ENCODE measurements at places on chromosomes 5 and 9.

- peak; percentile 94 for DNase-seq
Measured at GRCh38 chr9:87206064-87206661, 258.9 kb upstream of the GAS1 start.

DNA sequence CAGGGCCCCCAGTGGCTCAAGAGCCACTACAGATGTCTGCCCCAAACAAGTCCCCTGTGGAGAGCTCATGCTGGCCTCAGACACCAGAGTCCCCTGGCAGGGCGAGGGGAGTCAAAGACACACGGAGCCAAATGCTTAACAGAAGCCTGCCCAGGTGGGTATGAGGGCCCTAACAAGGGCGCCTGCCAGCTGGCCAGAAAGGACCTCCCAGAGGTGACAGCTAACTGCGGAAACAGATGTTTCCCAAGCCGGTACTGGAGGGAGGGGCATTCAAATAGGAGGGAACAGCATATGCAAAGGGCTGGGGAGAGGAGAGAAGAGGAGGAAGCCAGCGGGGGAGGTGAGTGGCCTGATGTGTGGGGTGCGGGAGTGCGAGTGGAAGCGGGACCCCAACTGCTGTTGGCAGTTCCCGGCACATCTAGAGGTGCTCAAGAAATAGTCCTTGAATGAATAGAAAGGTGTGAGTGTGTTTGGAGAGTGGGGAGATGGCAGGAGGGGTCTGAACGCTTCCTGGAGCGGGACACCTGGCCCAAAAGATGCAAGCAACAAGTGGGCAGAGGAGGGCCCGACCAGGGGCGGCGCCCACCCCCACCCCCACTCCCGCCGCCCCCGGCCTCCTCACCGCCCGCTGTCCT, 824 bp downstream of the MXD3 start:
- peak; percentile 32 for DNase-seq

DNA sequence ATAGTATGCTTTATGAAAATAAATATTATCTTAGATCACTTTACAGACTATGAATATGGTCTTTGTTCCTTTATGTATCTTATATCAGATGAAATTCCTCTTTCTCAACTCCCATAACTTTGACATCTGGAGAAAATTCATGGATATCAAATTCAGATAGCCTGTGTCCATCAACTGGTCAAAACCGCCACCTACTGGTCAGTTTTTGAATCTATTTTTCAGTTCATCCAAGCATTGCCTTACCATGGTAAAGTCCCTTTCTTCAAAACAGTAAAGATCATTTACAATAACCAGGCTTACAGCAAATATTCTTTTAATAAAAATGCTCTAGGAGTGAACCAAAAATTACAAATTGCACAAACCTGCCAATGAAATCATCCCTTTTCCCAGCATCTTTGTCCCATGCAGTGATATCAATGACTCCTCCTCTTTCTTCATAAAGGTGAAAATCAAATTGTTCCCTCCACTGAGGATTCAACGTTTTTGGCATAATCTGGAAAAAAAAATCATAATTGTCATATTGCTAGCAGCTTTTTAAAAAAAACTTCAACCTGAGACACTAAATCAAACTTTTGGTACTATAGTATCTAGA, 290.5 kb downstream of the SLF1 start:
- peak; percentile 41 for DNase-seq

GRCh38 chr9:107034831-107035230, 171.9 kb downstream of the ZNF462 start:
- no peak for DNase-seq

DNA sequence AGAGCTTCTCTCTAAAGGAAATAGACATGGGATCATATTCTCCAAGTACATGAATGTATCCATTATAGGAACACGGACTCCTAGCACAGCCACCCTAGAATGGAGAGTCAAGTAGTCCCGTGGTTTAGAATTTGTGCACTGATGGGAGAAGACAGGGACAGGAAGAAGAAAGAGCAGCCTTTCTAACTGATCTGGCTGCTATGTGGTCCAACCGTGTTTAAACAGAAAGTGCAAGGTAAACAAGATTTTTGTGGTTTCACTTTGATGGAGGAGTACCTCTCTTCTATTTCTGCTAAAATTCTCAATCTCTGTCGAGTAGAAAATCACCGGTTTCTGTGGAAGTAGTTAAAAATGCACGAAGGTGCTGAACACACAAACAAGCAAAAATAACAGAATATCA, 171.3 kb downstream of the ST8SIA4 start:
- DNase-seq: no peak

GRCh38 chr5:171474230-171474813, 54.9 kb downstream of the FGF18 start:
- DNase-seq: no peak

DNA sequence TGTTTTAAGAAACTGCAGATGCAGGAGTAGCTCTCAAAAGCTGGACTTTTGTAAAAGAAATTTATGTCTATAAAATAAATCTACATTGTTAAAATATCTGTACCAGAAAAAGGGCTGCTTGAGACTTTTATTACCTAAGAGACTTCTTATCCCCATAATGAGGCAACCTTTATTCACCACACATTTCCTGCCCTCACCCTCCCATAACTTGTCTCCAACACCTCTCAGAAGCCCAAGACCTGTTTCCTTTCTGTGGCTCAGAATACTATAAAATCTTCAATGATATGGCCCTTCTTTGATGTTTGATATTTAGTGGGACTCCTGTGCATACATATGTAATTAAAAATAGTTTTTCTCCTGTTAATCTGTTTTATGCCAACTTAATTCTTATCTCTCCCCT, 141.5 kb upstream of the FER start:
- DNase-seq: no peak

GRCh38 chr5:59421986-59422941, 471.3 kb downstream of the PDE4D start:
- DNase-seq: peak; percentile 67

DNA sequence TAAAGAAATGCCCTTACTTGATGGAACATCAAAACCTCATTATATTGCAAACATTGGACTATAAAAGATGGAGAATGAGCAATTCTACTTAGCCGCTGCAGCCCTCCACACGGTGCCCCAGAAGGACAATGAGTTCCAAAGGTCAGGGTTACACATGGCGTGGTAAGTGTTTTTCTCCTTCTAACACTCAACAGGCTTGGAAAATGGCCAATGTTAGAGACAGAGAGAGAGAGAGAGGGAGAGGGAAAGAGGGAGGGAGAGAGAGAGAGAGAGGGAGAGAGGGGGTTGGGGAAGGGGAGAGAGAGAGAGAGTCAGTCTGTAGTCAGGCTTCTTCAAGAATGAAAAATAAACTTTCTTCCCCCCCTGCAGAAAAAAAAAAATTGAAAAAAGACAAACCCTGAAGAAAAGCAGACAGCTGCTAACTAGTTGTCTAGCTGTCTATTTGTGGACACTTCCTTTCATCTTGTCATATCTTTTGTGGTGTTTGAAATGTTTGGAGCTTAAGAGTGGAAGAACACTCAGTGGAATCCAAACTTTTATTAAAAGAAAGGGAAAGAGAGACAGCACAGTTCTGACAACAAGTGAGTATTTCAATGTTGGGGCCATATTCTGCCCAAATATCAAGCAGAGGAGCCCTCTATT, 324.8 kb downstream of the TMEM38B start:
- no peak for DNase-seq

- no peak for DNase-seq
Measured at GRCh38 chr5:20524991-20525529, 537.1 kb upstream of the CDH18 start.

DNA sequence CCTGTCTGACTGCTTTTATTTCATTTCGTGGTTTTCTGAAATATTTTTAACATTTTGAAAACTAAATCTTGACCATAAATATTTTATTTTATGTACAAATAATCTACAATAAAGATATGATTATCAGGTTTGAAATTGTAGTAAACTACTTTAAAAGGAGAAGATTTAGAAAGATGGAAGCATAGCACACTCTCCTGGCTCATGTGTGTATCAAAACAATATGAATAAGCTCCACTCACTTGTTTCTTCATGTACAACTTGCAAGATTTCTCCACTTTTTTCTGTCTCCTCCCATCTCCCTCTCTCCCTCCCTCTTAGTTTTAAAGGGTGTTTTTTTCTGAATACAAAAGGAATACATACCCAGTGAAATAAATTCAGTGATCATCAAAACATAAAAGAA, 15.4 kb upstream of the VPS13A start:
- no peak for DNase-seq

- no peak for DNase-seq
Measured at GRCh38 chr5:99936911-99937310, 598.3 kb upstream of the FAM174A start.

GRCh38 chr9:38700695-38701094, 19.2 kb downstream of the FAM240B start:
- no peak for DNase-seq

DNA sequence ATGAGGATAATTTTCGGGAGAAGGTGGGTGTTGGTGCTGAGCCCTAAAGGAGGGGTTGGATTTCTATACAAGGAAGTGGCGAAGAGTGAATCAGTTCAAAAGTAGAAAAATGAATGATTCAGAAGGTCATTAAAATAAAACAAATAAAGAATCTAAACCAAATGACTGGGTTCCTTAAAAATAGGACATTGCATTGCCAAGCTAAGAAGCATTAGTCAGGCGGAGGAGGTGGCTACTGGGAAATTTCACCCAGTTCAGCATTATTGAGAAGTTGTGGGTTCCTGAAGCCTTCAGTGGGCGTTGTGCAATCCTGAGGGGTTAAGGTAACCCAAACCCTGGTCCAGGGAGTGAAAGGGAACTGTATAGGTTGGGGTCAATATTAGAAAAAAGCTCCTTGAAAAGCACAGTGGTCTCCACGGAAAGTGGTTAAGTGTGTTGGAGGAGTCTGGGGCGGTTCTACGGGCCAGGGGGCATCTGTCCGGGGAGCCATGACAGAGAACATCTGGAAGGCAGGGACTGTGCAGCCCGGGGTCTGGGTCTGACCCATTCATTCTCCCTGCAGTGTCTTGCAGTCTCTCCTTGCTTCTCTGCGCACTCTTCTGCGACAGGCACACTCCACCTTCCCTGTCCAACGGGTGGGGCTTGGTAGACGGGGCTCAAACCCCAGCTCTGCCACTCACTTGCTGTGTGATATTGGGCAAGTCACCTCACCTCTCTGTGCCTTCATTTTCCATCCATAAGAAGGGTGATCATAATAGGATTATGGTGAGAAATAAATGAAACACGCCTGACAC, 27.6 kb upstream of the DUSP1 start:
- peak; percentile 95 for DNase-seq

DNA sequence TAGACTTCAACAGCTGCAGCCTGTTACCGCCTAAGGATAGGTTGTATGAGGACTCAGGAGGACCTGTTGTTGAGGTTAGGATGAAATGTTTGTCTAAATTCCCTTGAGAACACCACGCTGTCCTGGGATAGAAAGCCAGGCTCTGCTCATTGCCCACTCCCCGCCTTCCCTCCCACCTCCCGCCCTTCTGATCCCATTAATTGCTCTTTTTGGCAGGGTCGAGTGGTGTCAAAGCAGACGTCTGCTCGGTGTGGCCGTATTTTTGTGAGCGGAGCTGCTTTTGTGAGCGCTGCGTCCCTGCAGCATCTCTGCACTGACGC, 62.3 kb downstream of the SPATA31C2 start:
- DNase-seq: no peak

DNA sequence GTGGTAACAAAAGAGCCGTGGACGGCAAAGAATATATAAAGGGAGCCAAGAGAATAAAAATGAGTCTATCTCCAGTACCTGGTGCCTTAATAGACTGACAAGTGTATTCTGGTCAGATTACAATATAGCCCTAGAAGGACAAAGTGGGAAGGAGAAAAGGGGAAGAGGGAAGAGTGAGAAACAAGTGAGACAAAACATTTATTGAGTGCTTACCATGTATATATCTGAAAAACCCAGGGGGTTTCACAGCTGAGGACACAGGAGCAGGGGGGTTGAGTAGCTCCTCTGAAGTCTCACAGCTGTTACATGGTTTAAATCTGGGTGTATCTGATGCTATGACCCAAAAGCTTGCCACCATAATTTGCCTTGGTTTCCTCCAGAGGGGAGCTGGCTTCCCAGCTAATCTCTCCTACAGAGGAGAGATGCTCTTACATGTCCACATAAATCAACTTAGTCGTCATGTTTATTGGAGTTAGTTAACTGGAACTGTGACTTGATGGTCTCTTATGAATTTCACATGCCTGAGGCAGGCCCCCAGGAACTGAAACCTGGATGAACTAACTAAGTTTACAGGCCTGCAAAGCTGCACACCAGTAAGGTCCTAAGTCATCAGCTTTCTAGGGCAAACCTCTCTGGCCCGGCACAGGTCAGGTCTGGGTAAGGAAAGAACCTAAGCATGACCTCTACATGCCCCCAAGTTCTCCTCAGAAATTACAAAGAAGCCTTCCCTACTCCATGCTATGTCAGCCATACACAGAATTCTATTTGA, 15.5 kb downstream of the SIL1 start:
- no peak for DNase-seq

GRCh38 chr5:65986796-65987195, 60.4 kb downstream of the ERBIN start:
- no peak for DNase-seq

GRCh38 chr5:68872088-68872839, 221.6 kb upstream of the SLC30A5 start:
- DNase-seq: no peak

GRCh38 chr5:176725521-176726280, 78.4 kb downstream of the TSPAN17 start:
- no peak for DNase-seq

DNA sequence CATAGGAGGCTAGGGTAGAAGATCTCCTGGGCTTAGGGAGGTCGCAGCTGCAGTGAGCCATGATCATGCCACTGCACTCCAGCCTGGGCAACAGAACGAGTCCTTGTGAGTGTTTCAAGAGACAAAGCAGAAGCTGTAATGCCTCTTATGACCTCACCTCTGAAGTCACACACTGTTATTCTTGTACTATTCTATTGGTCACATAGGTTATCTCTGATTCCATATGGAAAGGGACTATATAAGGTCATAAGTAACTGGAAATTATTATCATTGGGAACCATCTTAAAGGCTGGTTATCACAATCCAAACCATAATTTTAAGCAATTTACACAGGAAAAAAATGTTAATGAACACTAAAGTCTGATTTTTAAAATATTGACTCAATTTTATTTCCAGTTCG, 17.9 kb upstream of the AFF4 start:
- no peak for DNase-seq

DNA sequence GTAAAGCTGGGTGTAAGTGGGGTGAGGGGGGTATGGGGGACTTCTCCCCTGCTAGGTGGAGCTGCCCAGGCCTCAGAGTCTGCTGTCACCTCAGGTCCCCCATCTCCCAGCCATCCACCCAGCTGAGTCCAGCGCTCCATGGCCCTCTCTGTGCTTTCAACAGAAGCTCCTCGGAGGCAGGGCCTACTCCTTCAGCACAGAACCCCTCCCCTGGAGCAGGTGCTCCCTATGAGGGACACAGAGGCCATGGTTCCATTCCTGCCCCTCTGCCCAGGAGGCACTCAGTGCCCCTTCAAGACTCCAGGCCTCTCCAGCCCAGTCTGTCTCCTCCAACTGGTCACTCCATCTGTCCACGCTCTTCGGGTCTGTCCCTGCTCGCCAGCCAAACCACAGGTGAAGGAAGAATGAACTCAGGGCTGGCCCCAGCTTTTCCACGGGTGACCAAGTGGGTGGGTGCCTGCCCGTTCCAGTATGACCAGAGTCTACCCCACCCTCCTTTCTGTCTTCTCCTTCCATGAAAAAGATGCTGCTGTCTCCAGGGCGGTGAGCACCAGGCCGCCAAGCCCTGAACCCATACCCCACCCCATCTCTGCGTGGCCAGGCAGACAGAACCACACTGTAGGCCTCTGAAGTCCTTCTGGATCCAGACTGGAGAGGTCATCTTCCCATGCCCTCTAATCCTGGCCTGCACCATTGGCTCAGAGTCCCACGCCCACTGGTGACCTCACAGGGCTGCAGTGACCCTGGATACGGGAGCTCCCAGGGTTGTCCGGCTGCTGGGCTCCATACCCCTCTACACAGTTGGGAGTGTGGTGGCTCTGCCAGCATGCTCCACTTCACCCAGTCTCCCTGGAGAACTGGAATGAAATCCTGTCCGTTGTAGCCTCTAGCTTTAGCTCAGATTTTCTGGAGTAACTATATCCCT, 11.9 kb downstream of the GBGT1 start:
- no peak for DNase-seq
